Transverse colon (tissue), 4 donors: ENCODE measurements at places on chromosomes 2 and 18. TPM values are rescaled to one million over a fixed set of nuclear protein-coding genes. Genes with fewer than 3 reads are reported as not detected.

Gene OR6B2
- not detected for total RNA-seq

DNA sequence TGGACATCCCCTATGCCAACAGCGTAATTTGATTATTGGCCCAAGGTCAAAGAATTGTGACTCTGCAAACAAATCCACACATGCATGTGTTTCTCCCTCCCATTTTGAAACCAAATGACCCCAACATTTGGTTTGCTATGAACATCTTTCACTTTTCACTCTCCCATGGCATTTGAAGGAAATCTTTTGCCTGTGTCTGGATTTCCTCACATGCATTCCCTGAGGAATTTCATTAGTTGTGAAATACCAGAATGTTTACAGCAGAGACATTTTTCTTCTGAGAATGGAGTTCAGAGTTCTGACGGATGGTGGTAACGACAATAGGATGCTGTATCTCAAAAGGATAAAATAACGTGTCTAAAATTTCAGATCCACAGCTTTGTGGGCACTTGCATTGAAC lies 60.3 kb upstream of the LMAN1 start:
- no peaks in the 10 kb centered on the region for H3K27me3 ChIP-seq
- H3K27ac ChIP-seq, result no peak overlapping the region
- H3K4me3 ChIP-seq, result no peak overlapping the region
- no peak for DNase-seq

GRCh38 chr18:31274931-31275330 lies 43.0 kb upstream of the DSG1 start:
- no peaks in the 10 kb centered on the region for H3K36me3 ChIP-seq
- peak; percentile 77 for DNase-seq
- H3K4me1 ChIP-seq, result peaks cover 14% of the 10 kb centered on the region
- H3K27ac ChIP-seq, result peak overlapping the region; percentile 66

GRCh38 chr18:8754995-8755960 lies 49.9 kb downstream of the MTCL1 start:
- peak; percentile 22 for DNase-seq
- H3K36me3 ChIP-seq, result no peaks in the 10 kb centered on the region
- H3K27ac ChIP-seq, result no peak overlapping the region

- DNase-seq, result no peak
- no peak overlapping the region for H3K27ac ChIP-seq
- no peak overlapping the region for H3K4me3 ChIP-seq
- peaks cover 24% of the 10 kb centered on the region for H3K27me3 ChIP-seq
- H3K4me1 ChIP-seq, result no peaks in the 10 kb centered on the region
- H3K36me3 ChIP-seq, result no peaks in the 10 kb centered on the region
Observed at GRCh38 chr18:10460414-10461018, 6.1 kb downstream of the APCDD1 start.

Gene SLC16A14
- 3.2 TPM for total RNA-seq

- H3K27me3 ChIP-seq, result peaks cover 17% of the 10 kb centered on the region
- H3K4me1 ChIP-seq, result peaks cover 10% of the 10 kb centered on the region
- no peak overlapping the region for H3K4me3 ChIP-seq
- H3K36me3 ChIP-seq, result no peaks in the 10 kb centered on the region
- DNase-seq, result no peak
Observed at GRCh38 chr2:231532756-231533035, 2.5 kb upstream of the NMUR1 start.

Gene DOK6
- total RNA-seq, result 0.32 TPM

Gene LPIN2
- total RNA-seq, result 96.1 TPM

- H3K36me3 ChIP-seq, result no peaks in the 10 kb centered on the region
- DNase-seq, result no peak
- no peaks in the 10 kb centered on the region for H3K27me3 ChIP-seq
- H3K4me3 ChIP-seq, result no peak overlapping the region
Observed at GRCh38 chr2:137525641-137526190, 438.6 kb upstream of the HNMT start.

DNA sequence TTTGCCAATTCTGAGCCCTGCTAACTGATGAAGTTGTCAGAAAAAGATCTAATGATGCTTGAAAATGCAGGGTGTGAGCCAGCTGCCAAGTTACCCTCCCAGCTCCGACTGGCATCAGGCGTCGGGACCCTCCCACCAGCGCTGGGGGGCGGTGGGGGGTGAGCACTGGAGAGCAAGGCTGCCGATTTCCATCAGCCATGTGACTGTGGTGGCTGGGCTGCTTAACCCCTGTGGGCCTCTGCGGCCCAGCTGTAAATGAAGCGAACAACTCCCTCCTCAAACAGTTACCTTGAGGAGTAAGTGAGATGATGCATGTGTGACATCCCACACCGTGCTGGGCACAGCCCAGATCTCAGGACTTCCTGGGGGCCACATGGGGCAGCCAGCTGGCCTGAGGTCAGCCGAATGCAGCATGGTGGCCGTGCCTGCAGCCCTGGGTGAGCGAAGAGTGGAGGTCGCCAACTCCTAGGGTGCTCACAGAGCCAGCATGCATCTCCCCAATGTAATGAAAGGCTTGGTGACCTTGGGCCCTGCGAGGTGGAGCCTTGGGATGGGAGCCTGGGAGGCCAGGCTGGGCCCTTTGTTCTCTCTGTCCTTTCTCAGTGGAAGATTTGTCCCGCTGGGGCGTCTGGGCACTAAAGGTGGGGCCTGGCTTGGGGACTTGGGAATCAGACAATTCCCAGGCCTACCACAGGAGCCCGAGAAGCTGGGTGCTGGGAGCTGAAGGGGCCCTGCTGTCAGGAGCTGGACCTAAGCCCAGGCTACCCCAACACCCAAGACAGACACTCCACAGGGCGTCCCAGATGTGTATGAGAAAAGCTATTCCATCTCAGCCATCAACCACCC lies 25.1 kb downstream of the CIB4 start:
- no peak for DNase-seq
- no peaks in the 10 kb centered on the region for H3K36me3 ChIP-seq
- no peak overlapping the region for H3K4me3 ChIP-seq
- H3K27ac ChIP-seq, result no peak overlapping the region

Gene CABLES1
- 5.9 TPM for total RNA-seq

DNA sequence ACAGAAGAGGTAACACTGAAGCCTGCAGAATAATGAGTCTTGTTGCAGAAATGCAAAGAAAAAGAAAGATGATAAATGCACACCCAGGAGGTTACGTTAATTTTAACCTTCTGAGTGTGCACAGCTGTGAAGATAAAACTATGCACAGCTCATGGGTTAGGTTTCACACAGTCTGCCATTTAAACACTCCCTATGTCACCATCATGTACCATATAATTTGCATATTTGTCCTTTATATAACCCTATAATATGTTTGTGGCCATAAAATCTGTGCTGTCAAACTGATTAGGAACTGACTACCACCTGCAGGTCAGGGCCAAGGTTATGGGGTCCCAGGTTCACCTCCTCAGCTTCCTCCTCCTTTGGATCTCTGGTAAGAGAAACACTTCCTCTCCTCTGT lies 205.5 kb downstream of the RPIA start:
- H3K4me1 ChIP-seq, result no peaks in the 10 kb centered on the region
- peaks cover 15% of the 10 kb centered on the region for H3K27me3 ChIP-seq
- DNase-seq, result no peak

Gene KRCC1
- 40.6 TPM for total RNA-seq

Gene EGR4
- total RNA-seq, result not detected

DNA sequence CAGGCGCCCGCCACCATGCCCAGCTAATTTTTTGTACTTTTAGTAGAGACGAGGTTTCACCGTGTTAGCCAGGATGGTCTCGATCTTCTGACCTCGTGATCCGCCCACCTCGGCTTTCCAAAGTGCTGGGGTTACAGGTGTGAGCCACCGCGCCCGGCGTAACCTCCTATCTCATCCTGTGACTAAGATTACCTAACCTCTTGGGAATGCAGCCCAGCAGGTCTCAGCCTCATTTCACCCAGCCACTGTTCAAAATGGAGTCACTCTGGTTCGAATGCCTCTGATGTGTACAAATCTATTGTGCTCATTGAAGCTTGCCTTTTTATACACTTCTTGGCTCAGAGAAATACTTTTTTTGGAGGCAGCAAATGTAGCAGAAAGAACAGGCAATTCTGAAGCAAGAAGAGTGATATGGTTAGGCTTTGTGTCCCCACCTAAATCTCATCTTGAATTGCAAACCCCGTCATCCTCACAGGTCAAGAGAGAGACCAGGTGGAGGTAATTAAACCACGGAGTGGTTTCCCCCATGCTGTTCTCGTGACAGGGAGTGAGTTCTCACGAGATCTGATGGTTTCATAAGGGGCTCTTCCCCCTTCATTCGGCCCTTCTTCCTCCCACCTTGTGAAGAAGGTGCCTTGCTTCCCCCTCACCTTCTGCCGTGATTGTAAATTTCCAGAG lies 60.6 kb downstream of the SLC4A3 start:
- no peaks in the 10 kb centered on the region for H3K36me3 ChIP-seq
- no peak overlapping the region for H3K4me3 ChIP-seq
- peaks cover 39% of the 10 kb centered on the region for H3K27me3 ChIP-seq
- no peak overlapping the region for H3K27ac ChIP-seq
- DNase-seq, result no peak

GRCh38 chr18:36516726-36517125 lies 219.2 kb downstream of the FHOD3 start:
- H3K36me3 ChIP-seq, result no peaks in the 10 kb centered on the region
- no peaks in the 10 kb centered on the region for H3K4me1 ChIP-seq
- no peak for DNase-seq
- H3K27me3 ChIP-seq, result no peaks in the 10 kb centered on the region
- no peak overlapping the region for H3K27ac ChIP-seq

DNA sequence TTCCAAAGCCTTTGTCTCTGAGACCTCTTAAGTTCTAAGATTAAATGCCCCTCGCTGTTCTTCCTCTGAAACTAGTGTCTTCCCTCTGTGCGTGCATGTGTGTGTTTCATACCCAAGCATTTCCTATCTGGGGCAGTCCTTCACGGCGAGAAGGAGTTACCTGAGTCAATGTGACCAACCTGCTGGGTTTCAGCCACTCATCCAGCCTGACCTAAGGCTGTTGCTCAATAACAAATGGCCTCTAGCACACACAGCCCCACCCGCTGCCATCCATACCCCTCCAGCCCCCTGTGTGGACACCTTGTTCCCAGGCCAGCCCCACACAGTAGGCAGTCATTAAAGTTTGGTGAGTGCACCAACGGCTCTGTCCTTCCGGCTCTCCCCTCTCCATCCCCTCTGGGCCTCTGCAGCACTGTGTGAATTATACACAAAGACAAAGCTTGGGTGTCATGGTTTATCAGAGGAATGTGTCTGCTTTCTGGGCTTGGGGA lies 53.8 kb upstream of the FOSL2 start:
- no peaks in the 10 kb centered on the region for H3K36me3 ChIP-seq
- H3K4me1 ChIP-seq, result peaks cover 11% of the 10 kb centered on the region
- no peak overlapping the region for H3K4me3 ChIP-seq
- no peaks in the 10 kb centered on the region for H3K27me3 ChIP-seq
- H3K27ac ChIP-seq, result peak overlapping the region; percentile 65
- no peak for DNase-seq

- H3K4me3 ChIP-seq, result no peak overlapping the region
- no peak for DNase-seq
- no peaks in the 10 kb centered on the region for H3K27me3 ChIP-seq
- H3K36me3 ChIP-seq, result no peaks in the 10 kb centered on the region
- H3K4me1 ChIP-seq, result no peaks in the 10 kb centered on the region
- H3K27ac ChIP-seq, result no peak overlapping the region
Observed at GRCh38 chr18:76205906-76206305, 289.1 kb downstream of the ZNF516 start.

GRCh38 chr2:145975406-145975805 lies 1455.5 kb upstream of the ZEB2 start:
- H3K4me1 ChIP-seq, result no peaks in the 10 kb centered on the region
- no peaks in the 10 kb centered on the region for H3K27me3 ChIP-seq
- DNase-seq, result no peak
- H3K36me3 ChIP-seq, result no peaks in the 10 kb centered on the region
- H3K27ac ChIP-seq, result no peak overlapping the region
- H3K4me3 ChIP-seq, result no peak overlapping the region

DNA sequence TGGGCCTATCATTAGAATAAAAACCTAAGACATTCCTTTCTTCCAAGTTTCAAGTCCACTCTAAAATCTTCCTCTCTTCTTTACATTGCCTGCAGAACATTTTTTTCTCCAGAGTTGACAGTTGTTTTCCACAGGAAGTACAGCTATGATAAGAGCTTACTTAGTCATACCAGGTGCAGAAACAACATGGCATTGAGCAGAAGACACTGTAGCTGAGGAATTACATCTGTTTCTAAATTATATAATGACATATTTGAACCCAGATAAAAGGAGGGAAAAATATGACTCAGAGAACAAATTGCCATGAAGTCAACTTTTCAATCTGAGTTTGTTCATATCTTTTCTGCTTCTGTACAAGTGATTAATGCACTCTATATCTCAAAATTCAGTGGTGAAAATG lies 30.2 kb downstream of the CMPK2 start:
- no peaks in the 10 kb centered on the region for H3K4me1 ChIP-seq
- no peaks in the 10 kb centered on the region for H3K36me3 ChIP-seq
- no peaks in the 10 kb centered on the region for H3K27me3 ChIP-seq
- no peak overlapping the region for H3K27ac ChIP-seq

Gene TUBA3E
- total RNA-seq, result not detected

- DNase-seq, result no peak
- no peaks in the 10 kb centered on the region for H3K27me3 ChIP-seq
- H3K4me3 ChIP-seq, result no peak overlapping the region
- H3K27ac ChIP-seq, result no peak overlapping the region
Observed at GRCh38 chr2:48454504-48454903, 75.5 kb upstream of the STON1 start.

Gene LAMA3
- 71.8 TPM for total RNA-seq

DNA sequence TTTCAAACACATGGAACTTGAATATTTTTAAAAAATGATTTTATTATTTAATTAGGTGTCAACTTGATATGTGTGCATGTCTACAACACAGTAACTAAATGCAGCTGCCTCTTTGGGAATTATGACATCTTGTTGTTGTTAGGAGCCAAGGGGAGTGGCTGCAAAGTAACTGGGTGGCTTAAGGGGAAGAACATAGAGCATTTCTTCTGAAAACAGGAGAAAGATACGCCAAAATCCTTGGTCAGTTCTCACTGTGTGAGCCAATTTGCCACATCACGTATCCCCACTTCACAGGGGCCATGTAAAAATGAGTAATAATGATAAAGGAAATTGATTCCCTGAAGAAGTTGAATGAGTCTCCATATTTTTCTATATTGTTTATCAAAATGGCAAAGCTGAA lies 309.8 kb upstream of the COL3A1 start:
- H3K4me3 ChIP-seq, result no peak overlapping the region
- no peak overlapping the region for H3K27ac ChIP-seq
- DNase-seq, result no peak
- H3K4me1 ChIP-seq, result no peaks in the 10 kb centered on the region
- no peaks in the 10 kb centered on the region for H3K36me3 ChIP-seq
- H3K27me3 ChIP-seq, result no peaks in the 10 kb centered on the region

GRCh38 chr2:190744041-190744440 lies 95.2 kb downstream of the NAB1 start:
- H3K4me1 ChIP-seq, result no peaks in the 10 kb centered on the region
- no peak for DNase-seq
- no peak overlapping the region for H3K4me3 ChIP-seq
- H3K27ac ChIP-seq, result no peak overlapping the region
- no peaks in the 10 kb centered on the region for H3K27me3 ChIP-seq
- no peaks in the 10 kb centered on the region for H3K36me3 ChIP-seq

GRCh38 chr18:46109386-46109785 lies 5.2 kb downstream of the HAUS1 start:
- no peaks in the 10 kb centered on the region for H3K36me3 ChIP-seq
- no peaks in the 10 kb centered on the region for H3K27me3 ChIP-seq
- H3K4me3 ChIP-seq, result no peak overlapping the region
- no peak for DNase-seq
- H3K27ac ChIP-seq, result peak overlapping the region; percentile 17
